ENCODE measurements at places on chromosomes 2 and 18.

- DNase-seq = no peak
Observed at GRCh38 chr18:62384610-62385097, 59.5 kb downstream of the TNFRSF11A start.

DNA sequence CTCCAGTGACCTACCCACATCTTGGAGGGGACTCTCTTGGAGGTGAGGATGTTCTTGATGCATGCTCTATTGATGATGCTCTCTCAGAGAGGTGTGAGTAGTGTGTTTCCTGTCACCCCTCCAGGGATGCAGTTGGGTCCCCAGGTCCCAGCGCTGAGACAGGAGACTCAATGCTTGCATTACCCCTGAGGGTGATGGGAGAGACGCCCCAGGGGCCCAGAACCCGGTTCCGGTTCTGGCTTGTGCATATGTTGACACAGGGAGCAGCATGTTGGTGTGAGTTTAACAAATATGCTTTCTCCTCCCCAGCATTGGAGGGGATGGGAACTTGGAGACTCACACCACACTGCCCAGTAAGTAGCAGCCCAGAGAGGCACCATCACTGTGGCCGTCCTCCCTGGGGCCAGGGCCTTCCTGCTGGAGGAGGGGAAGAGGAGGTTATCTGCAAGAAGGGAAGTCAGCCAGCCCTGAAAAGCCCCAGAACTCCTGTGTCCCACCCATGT is 124.5 kb downstream of the PLB1 start:
- DNase-seq = peak; percentile 36

DNA sequence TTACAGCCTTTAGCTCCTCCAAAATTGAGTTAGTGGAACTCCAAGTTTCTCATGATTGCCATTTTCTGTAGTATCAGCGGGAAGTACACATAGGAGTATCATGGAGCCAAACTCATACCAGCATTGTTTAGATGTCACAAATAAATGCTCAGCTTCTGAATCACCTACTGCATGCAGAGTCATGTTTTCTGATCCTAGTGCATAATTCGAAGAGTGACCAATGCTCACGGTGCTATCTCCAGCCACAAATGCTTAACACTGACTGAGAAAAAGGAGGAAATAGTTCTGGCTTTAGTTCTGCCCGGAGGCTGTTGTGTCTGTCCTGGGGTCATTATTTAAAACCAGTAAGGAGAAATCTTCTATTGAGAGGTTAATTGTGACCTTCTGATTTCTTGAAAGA is 45.4 kb upstream of the LRATD1 start:
- no peak for DNase-seq

- DNase-seq = no peak
Observed at GRCh38 chr2:3738454-3738853, 35.1 kb downstream of the DCDC2C start.

GRCh38 chr2:233080836-233081229 is 20.7 kb downstream of the INPP5D start:
- no peak for DNase-seq

- DNase-seq = peak; percentile 35
Observed at GRCh38 chr2:182642328-182642727, 73.7 kb upstream of the DNAJC10 start.

DNA sequence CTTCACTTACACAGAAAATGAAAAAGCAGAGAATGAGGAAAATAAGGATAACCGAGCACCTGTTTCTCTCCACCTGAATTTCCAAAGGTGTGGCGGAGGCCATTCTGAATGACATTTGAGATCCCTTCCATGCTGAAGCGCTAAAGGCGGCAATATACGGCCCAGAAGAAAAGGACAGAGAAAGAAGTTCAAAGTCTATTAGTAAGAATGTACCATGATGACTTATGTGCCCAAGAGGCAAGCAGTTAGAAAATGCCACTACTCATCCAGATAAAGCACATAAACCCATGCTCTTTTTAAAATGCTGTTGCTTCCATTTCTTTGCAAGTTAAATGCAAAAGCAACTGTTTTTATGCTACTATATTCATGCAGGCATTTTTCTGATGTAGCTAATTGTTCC is 37.2 kb downstream of the FEZ2 start:
- DNase-seq = no peak

DNA sequence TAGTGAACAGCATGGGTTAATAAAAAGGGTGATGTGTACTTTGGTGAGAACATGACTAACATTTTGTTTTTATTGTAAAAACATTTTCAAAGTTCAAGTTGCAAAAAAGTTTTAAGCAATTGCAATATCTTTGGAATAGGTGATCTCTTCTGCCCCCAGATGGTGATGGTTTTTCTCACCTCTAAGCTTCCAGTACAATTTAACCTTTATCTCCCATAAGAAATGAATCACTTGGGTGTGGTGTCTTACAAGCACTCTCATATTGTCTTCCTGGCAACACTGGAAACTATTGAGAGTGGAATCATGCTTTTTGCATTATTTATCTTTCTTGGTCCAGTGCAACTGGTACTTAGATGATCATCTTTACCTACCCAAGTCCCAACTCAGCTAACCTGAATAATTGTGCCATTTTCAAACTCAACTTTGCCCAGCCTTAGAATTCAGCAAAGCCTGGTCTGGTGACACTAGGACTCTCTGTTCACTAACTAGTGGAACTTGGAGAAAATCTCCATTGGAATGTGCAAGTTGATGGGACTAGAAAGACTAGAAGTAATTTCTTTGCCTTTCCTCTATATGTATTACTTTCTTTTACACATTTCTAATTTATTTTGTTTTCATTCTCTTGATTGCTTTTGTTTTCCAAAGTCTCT is 964.7 kb upstream of the ZEB2 start:
- no peak for DNase-seq

GRCh38 chr2:9342659-9343058 is 80.7 kb downstream of the ITGB1BP1 start:
- no peak for DNase-seq

GRCh38 chr18:48060970-48061369 is 130.5 kb upstream of the SMAD2 start:
- DNase-seq = no peak

DNA sequence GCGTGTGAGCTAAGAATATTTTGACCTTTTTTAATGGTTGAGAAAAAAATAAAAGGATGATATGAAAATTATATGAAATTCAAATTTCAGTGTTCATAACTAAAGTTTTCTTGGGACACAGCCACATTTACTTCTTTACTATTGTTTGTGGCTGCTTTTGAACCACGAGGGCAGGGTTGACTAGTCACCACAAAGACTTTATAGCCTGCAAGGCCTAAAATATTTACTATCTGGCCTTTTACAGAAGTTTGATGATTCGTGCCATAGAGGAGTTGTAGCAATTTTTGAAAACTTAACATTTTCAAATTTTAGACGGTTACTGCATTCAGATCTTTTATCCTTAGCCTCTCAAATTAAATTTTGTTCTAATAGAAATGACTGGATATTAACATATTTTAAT is 69.9 kb downstream of the LIMS1 start:
- no peak for DNase-seq

DNA sequence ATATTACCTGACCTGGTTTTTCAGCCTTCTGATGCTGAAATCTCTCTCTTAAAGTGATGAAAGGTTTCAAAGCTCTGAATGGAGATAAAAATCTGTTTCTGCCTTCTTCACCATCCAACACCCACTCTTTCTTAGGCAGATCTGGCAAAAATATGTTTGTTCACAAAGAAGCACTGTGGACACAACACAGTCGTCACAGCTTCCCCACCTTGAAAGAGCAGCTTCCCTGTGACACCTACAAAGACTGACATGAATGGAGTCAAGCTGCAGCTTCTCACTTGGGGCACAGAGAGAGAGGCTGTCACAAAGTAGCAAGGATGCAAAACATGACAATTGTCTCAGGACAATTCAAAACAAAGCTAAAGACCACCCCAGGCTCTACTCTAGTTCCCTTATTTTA is 86.5 kb downstream of the ICOS start:
- peak; percentile 28 for DNase-seq

DNA sequence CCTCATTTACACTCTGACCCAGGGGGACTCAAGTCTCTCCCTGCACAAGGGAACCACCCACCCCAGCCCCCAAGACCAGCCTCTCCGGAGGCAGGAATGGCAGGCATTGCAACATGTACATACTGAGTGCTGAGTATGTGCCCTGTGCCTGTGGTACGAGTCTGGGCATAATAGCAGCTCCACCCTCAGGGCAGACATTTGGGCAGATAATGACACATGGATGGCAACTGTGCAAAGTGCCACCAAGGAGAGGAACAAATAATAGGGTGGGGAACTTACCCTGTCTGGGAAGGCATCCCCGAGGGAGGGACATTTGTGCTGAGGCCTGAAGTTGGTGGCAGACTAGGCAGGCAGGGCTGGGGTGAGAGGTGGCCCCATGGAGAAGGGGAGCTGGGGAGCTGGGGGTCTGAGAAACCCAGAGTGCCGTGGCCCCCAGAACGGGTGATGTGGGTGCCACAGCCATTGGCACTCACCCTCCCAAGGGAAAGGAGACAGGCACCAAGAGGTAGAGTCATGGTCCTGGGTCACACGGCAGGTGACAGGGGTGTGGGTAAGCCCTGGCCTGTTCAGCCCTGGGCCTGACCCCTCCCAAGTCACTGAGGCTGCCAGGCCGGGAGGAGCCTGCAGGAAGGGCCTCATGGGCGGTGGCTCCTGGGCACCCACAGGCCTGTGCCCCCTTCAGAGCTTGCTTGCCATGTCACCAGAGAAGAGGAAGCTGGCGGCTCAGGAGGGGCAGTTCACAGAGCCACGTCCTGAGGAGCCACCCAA is 15.7 kb upstream of the GPR17 start:
- DNase-seq = no peak

- DNase-seq = no peak
Observed at GRCh38 chr2:149904352-149905175, 317.0 kb upstream of the MMADHC start.

GRCh38 chr2:215777465-215778044 is 235.8 kb downstream of the MREG start:
- no peak for DNase-seq

- DNase-seq = no peak
Observed at GRCh38 chr2:215493376-215493775, 57.5 kb upstream of the FN1 start.

GRCh38 chr18:55369346-55369745 is 218.6 kb downstream of the TCF4 start:
- DNase-seq = no peak

- DNase-seq = no peak
Observed at GRCh38 chr2:203710226-203710625, 3.8 kb downstream of the CD28 start.

DNA sequence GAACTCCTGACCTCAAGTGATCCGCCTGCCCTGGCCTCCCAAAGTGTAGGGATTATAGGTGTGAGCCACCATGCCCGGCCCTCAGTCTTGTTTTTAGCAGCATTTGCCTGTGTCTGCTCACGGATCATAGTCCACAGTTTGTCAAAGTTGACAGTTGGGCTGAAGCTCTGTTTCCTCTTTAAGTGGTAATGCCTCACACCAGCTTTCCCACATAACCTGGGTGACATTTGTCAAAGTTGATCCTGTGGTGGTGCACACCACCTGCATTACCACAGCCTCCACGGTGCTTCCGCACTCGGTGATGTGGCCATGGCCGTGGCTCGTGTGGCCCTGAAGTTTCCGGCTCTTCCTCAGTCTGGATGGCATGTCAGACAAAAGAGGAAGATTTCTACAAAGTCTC is 27.1 kb downstream of the RAB31 start:
- DNase-seq = no peak

- no peak for DNase-seq
Observed at GRCh38 chr2:63163161-63163820, 112.7 kb downstream of the OTX1 start.

DNA sequence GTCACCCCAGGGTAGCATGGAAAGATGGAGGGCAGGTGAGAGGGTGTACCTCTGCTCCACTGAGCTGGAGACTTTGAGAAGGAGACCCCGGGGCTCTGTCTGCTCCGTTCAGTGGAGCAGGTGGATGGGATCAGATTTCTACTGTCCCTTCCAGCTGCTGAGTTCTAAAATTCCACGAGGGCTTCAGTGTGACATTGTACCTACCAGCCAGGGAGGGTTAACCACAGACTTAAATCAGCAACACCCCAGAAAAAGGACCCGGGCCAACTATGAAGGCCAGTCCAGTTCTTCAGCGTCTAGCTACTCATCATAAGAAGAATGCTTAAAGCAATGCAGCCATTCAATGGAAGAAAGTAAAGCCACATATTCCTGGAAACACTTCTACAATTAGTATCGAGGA is 23.8 kb downstream of the STAT1 start:
- no peak for DNase-seq

- no peak for DNase-seq
Observed at GRCh38 chr2:68824831-68825230, 46.4 kb downstream of the BMP10 start.

DNA sequence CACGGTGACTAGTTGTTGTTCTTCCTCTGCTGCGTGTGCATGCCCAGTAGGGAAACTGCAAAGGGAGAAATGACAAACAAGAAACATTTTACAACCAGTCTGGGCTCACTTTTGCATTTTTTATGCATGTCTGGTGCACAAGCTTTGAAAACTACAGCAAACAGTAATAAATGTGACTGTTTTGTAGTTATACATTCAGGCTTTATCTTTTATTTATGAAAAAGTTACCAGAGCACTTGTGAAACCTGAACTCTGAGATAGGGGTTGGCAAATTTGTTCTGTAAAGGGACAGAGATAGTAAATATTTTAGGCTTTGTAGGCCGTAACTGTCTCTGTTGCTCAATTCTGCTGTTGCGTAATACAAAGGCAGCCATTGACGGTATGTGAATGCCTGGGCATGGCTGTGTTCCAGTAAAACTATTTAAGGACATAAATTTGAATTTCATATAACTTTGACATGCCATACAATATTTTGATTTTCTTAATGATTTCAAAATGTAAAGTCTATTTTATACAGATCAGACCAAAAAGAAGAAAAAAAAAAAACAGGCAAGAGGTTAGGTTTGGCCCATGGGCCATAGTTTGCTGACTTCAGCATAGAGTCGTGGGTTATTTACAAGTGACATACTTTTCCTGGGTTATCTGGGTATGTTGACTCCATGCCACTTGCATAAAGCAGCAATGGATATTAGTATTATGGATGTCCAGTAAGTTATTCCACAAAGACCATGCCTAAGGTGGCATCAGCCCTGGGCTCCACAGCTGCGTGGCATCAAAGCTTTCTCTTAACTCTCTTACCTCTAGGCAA is 53.6 kb upstream of the EML6 start:
- no peak for DNase-seq

DNA sequence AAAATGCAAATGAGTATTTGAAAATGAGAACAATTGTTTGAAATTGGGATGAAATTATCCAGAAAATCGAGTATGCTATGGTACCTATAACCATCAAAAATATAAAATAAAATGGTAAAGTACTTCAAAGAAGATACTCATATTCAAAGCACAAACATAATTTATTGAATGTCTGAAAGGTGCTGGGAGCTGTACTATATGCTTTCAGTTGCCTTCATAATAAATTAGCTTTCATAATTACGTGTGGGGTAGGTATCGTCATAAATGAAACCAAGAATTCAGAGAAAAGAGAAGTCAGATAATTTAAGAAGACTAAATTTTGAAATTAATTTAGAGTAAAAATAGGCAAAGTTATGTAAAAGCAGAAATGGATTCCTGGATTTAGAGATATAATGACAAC is 721.9 kb upstream of the ACVR2A start:
- no peak for DNase-seq

GRCh38 chr2:159042115-159042850 is 73.8 kb downstream of the TANC1 start:
- DNase-seq = no peak

GRCh38 chr18:78245451-78245850 is 734.2 kb upstream of the SALL3 start:
- DNase-seq = no peak

Data from CD4-positive, alpha-beta T cell treated with Interleukin-21 for 1 hour (primary cell).